ENCODE measurements at places on chromosomes 7 and 10.

DNA sequence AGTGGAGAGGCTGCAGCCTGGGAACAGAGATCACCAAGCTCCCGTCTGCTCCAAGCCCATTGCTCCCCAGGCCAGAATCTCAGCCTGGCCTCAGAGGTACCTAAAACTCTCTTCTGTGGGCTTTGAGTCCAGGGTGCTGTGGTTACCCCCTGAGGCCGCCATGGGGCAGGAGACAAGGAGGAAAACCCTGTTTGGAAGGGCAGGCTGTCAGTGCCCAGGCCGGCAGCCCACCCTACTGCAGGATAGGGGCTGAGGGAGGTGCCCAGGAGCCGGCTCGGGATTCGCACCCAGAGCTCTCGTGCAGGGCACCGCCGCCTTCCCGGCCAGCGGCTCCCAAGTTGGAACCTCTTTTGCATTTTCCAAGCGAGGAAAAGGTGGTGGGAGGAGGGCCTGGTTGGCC, 24.5 kb downstream of the UNCX start:
- H3K36me3 ChIP-seq = no peaks in the 10 kb centered on the region
- H3K27me3 ChIP-seq = peaks cover 24% of the 10 kb centered on the region
- H3K4me3 ChIP-seq = no peak overlapping the region
- H3K27ac ChIP-seq = no peak overlapping the region
- no peak for DNase-seq
- H3K4me1 ChIP-seq = no peaks in the 10 kb centered on the region

- no peaks in the 10 kb centered on the region for H3K27me3 ChIP-seq
- DNase-seq = no peak
- no peaks in the 10 kb centered on the region for H3K36me3 ChIP-seq
- H3K27ac ChIP-seq = no peak overlapping the region
- no peaks in the 10 kb centered on the region for H3K4me1 ChIP-seq
These were observed 715.3 kb downstream of the CNTNAP2 start for GRCh38 chr7:146831875-146832274.

DNA sequence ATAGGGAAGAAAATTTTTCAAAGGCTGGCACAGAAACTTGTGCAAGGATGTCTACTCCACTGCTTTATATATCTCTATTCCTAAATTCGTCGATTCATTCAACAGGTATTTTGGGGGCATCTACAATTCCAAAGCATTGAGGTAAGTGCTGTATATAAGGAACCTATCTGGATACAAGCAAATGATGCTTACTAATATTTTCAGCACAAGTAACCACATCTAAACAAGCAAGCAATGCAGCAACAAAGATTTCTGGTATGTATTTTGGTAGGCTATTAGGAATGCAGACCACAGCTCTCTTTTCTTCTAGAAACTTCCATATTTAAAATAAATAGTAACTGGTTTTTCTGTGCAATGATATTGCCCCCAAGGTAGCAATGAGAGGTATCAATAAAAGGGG, 183.9 kb downstream of the SGMS1 start:
- H3K4me3 ChIP-seq = no peak overlapping the region
- H3K27me3 ChIP-seq = no peaks in the 10 kb centered on the region
- no peak for DNase-seq
- H3K36me3 ChIP-seq = no peaks in the 10 kb centered on the region

- H3K36me3 ChIP-seq = no peaks in the 10 kb centered on the region
- H3K27ac ChIP-seq = no peak overlapping the region
- no peak for DNase-seq
- H3K4me1 ChIP-seq = no peaks in the 10 kb centered on the region
These were observed 112.9 kb downstream of the SAMD9 start for GRCh38 chr7:93004906-93005305.

- H3K27ac ChIP-seq = no peak overlapping the region
- no peaks in the 10 kb centered on the region for H3K4me1 ChIP-seq
- H3K27me3 ChIP-seq = no peaks in the 10 kb centered on the region
- no peak for DNase-seq
- H3K4me3 ChIP-seq = no peak overlapping the region
- no peaks in the 10 kb centered on the region for H3K36me3 ChIP-seq
These were observed 39.8 kb downstream of the PTPRN2 start for GRCh38 chr7:158547817-158548216.

DNA sequence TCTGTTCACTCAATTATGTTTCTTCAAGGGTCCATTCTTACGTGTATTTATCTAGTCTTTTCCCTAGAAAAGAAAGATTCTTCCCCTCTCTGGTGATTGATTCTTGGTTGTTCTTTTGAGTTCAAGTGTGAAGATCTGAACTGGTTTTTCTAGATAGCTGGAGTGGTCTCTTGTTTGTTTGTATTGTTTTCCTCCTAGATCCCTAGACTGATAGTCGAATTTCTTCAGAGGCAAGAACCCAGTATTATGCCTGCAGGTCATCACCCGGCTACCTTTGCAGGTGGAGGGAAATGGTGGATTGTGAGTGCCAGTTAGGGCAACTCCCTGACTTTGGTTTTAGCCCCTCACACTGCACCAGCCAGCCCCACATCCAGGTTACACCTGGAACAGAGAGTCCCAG, 2.2 kb upstream of the RSU1 start:
- peaks cover 7% of the 10 kb centered on the region for H3K4me1 ChIP-seq
- DNase-seq = no peak
- peaks cover 3% of the 10 kb centered on the region for H3K36me3 ChIP-seq
- H3K27ac ChIP-seq = no peak overlapping the region

DNA sequence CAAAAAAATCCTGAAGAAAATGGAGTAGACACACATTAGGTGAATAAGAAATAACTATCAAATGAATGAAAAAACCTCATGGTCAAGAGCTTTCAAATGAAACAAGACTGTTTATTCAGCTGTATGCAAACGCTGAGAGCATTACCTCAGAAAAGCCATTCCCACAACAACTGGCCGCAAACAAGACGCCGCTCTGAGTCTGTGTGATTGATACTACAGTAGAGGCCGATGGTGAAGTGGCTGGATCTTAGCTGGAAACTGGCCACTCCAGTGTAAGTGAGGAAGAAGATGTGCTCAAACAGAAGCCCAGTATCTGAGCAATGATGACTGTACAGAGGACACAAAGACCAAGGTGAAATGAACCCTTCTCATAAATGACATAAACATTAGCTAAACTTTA, 252.4 kb upstream of the GHITM start:
- no peaks in the 10 kb centered on the region for H3K4me1 ChIP-seq
- H3K27me3 ChIP-seq = no peaks in the 10 kb centered on the region
- DNase-seq = no peak
- H3K4me3 ChIP-seq = no peak overlapping the region
- no peak overlapping the region for H3K27ac ChIP-seq

DNA sequence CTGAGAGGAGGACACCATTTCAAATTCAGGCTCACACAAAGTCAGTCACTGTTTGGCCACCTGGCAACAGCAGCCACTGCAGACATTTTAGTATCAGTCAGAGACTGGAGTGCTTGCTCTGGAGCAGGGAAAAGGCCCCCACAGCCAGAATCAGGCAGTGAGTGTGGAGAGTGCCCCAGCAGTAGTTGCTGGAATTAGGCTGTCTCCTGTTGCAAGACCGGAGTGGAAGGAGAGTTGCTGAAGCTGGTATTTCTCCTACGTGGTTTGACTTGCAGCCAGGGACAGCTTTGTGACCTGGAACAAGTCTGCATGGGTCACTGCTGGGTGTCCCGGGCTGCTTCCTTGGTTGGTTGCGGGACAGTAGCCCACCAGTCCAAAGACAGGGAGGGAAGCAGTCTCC, 78.4 kb upstream of the TMEM168 start:
- no peaks in the 10 kb centered on the region for H3K4me1 ChIP-seq
- no peak for DNase-seq
- no peaks in the 10 kb centered on the region for H3K36me3 ChIP-seq
- no peak overlapping the region for H3K27ac ChIP-seq

DNA sequence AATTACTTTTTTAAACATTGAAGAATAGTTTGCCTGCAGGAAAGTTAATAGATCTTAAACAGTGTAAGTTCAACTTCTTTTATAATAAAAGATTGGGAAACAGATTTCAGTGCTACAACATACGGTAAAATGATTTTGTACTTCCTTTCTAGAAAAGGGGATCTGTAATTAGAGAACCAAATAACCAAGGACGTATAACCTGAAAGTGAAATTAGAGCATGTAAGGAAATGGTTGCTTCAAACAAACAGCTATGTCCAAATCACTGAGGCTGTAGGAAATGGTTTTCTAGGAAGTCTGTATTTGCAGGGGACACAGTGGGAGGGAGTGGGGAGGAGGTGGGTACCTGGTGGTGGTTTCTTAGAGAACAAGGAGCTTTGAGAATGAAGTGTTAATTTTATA, 57.9 kb upstream of the EXOC6 start:
- H3K27ac ChIP-seq = no peak overlapping the region
- no peaks in the 10 kb centered on the region for H3K4me1 ChIP-seq
- no peak overlapping the region for H3K4me3 ChIP-seq
- H3K36me3 ChIP-seq = no peaks in the 10 kb centered on the region
- no peak for DNase-seq

- H3K27me3 ChIP-seq = no peaks in the 10 kb centered on the region
- no peak overlapping the region for H3K4me3 ChIP-seq
- H3K36me3 ChIP-seq = no peaks in the 10 kb centered on the region
- H3K4me1 ChIP-seq = no peaks in the 10 kb centered on the region
- H3K27ac ChIP-seq = no peak overlapping the region
These were observed 138.7 kb upstream of the PCLO start for GRCh38 chr7:83301416-83301815.

- peak; percentile 2 for DNase-seq
- H3K27me3 ChIP-seq = no peaks in the 10 kb centered on the region
- H3K4me1 ChIP-seq = no peaks in the 10 kb centered on the region
- no peak overlapping the region for H3K4me3 ChIP-seq
- H3K36me3 ChIP-seq = no peaks in the 10 kb centered on the region
These were observed 21.2 kb upstream of the UCN3 start for GRCh38 chr10:5343561-5343960.

- no peak for DNase-seq
- no peaks in the 10 kb centered on the region for H3K36me3 ChIP-seq
These were observed 774 bp downstream of the PON2 start for GRCh38 chr7:95433952-95434556.

- H3K27me3 ChIP-seq = peaks cover 5% of the 10 kb centered on the region
- H3K36me3 ChIP-seq = no peaks in the 10 kb centered on the region
- no peaks in the 10 kb centered on the region for H3K4me1 ChIP-seq
- DNase-seq = peak; percentile 7
- H3K4me3 ChIP-seq = no peak overlapping the region
These were observed 79.9 kb downstream of the ELFN1 start for GRCh38 chr7:1749864-1750466.

- no peaks in the 10 kb centered on the region for H3K4me1 ChIP-seq
- DNase-seq = no peak
- no peaks in the 10 kb centered on the region for H3K27me3 ChIP-seq
- no peak overlapping the region for H3K27ac ChIP-seq
These were observed 14.7 kb downstream of the CALCR start for GRCh38 chr7:93559639-93560491.

DNA sequence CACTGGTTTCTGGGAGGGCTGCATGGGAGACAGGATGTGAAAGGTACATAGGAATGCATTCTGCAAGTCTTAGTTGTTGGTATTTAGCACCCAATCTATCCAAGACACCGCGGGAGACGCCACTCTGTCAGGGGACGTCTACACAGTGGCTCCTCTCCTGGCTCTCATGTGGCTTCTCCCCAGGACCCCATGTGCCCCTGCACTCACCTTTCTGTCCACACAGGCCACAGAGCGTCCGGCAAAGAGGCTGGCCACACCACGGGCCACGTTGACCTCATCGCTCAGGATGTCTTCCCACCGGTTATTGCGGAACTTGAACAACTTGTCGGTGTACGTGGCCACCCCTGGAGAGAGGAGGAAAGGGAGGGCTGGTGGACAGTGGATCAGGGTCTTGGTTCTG, 73.4 kb downstream of the GOLGA7B start:
- no peaks in the 10 kb centered on the region for H3K36me3 ChIP-seq
- DNase-seq = no peak
- no peaks in the 10 kb centered on the region for H3K27me3 ChIP-seq
- H3K4me1 ChIP-seq = no peaks in the 10 kb centered on the region
- no peak overlapping the region for H3K27ac ChIP-seq

DNA sequence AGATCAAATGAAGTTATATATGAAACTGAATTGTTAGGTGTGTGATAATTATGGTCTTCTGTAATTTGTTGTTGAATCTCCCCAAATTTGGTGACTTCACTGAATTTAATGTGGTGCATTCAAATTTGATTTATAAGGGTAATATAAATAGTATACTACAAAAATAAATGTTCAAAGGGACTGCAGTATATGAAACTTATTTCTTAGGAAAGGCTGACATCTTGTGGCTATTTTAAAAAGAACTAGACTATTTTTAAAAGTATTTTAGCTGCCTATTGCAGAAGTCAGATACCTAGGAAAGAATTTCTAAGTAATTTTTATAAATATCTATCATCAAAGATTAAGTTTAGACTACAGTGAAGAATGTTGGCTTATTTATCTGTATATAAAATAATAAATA, 36.6 kb downstream of the ATRNL1 start:
- H3K36me3 ChIP-seq = no peaks in the 10 kb centered on the region
- peak; percentile 20 for DNase-seq
- no peaks in the 10 kb centered on the region for H3K27me3 ChIP-seq
- no peaks in the 10 kb centered on the region for H3K4me1 ChIP-seq

DNA sequence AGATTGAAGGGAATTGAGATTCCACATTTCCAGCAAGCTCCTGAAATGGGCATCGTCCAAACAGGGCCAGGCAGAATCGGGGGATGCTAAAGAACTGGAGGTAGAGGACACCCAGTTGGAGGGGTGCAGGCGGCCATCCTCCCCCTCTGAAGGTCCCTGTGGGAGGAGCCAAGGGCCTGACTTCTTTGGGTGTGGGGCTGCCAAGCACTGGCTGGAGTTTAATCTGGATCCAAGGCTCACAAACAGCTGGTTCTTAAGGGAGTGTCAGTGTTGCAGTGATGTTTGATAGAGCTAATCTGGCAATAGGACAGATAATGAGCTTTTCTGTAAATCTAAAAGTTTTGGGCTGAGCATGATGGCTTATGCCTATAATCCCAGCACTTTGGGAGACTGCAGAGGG, 20.8 kb downstream of the TSPAN14 start:
- H3K4me3 ChIP-seq = no peak overlapping the region
- no peak for DNase-seq
- peaks cover 27% of the 10 kb centered on the region for H3K4me1 ChIP-seq
- no peak overlapping the region for H3K27ac ChIP-seq

GRCh38 chr7:156895024-156895780, 2.2 kb upstream of the LMBR1 start:
- no peak for DNase-seq
- no peak overlapping the region for H3K27ac ChIP-seq
- H3K36me3 ChIP-seq = no peaks in the 10 kb centered on the region
- H3K27me3 ChIP-seq = no peaks in the 10 kb centered on the region
- peaks cover 3% of the 10 kb centered on the region for H3K4me1 ChIP-seq

GRCh38 chr10:86690657-86691084, 22.4 kb downstream of the LDB3 start:
- DNase-seq = no peak
- H3K4me3 ChIP-seq = no peak overlapping the region
- no peaks in the 10 kb centered on the region for H3K36me3 ChIP-seq
- H3K4me1 ChIP-seq = peaks cover 7% of the 10 kb centered on the region
- H3K27me3 ChIP-seq = peaks cover 2% of the 10 kb centered on the region

- H3K4me3 ChIP-seq = peak overlapping the region; percentile 53
- H3K27ac ChIP-seq = peak overlapping the region; percentile 0
- H3K36me3 ChIP-seq = no peaks in the 10 kb centered on the region
- DNase-seq = no peak
These were observed 2.9 kb downstream of the IGF2BP3 start for GRCh38 chr7:23467291-23467805.

- peaks cover 5% of the 10 kb centered on the region for H3K4me1 ChIP-seq
- H3K4me3 ChIP-seq = no peak overlapping the region
- no peaks in the 10 kb centered on the region for H3K27me3 ChIP-seq
These were observed 276.5 kb downstream of the HDAC9 start for GRCh38 chr7:18771834-18772566.

Measured in fibroblast of lung (primary cell).